ENCODE measurements at places on chromosomes 7 and 10. TPM values are rescaled to one million over a fixed set of nuclear protein-coding genes. Genes with fewer than 3 reads are reported as not detected.

GRCh38 chr7:30458311-30458710 lies 20.3 kb downstream of the NOD1 start:
- peaks cover 4% of the 10 kb centered on the region for H3K4me1 ChIP-seq
- peaks cover 10% of the 10 kb centered on the region for H3K36me3 ChIP-seq
- no peaks in the 10 kb centered on the region for H3K27me3 ChIP-seq
- DNase-seq = no peak
- no peak overlapping the region for H3K4me3 ChIP-seq
- no peak overlapping the region for H3K27ac ChIP-seq

- H3K4me1 ChIP-seq = peaks cover 24% of the 10 kb centered on the region
- no peaks in the 10 kb centered on the region for H3K36me3 ChIP-seq
- H3K4me3 ChIP-seq = no peak overlapping the region
- H3K27ac ChIP-seq = no peak overlapping the region
- DNase-seq = no peak
- no peaks in the 10 kb centered on the region for H3K27me3 ChIP-seq
Observed at GRCh38 chr7:132250480-132251326, 325.6 kb downstream of the PLXNA4 start.

Gene SLC13A1
- not detected for polyA plus RNA-seq

Gene ATG9B
- 22.7 TPM for polyA plus RNA-seq

Gene GRID1
- polyA plus RNA-seq = 1.6 TPM

GRCh38 chr10:16640153-16640552 lies 118.5 kb upstream of the C1QL3 start:
- H3K27ac ChIP-seq = no peak overlapping the region
- no peak overlapping the region for H3K4me3 ChIP-seq
- H3K4me1 ChIP-seq = no peaks in the 10 kb centered on the region
- no peak for DNase-seq
- no peaks in the 10 kb centered on the region for H3K27me3 ChIP-seq
